Progenitor cell of endocrine pancreas (in vitro differentiated cells): ENCODE measurements at places on chromosomes 12 and 14.

GRCh38 chr14:87203346-87203745 is 789.6 kb downstream of the GALC start:
- no peak for DNase-seq

GRCh38 chr12:1872448-1872847 is 46.0 kb downstream of the CACNA2D4 start:
- peak; percentile 7 for DNase-seq

GRCh38 chr12:49556391-49557186 is 11.4 kb downstream of the MCRS1 start:
- DNase-seq, result no peak

- no peak for DNase-seq
Observed at GRCh38 chr12:90199006-90199405, 490.4 kb upstream of the ATP2B1 start.

GRCh38 chr14:70670992-70671651 is 29.4 kb downstream of the TTC9 start:
- DNase-seq, result no peak

- DNase-seq, result no peak
Observed at GRCh38 chr12:132834181-132834711, 5.6 kb upstream of the GOLGA3 start.

DNA sequence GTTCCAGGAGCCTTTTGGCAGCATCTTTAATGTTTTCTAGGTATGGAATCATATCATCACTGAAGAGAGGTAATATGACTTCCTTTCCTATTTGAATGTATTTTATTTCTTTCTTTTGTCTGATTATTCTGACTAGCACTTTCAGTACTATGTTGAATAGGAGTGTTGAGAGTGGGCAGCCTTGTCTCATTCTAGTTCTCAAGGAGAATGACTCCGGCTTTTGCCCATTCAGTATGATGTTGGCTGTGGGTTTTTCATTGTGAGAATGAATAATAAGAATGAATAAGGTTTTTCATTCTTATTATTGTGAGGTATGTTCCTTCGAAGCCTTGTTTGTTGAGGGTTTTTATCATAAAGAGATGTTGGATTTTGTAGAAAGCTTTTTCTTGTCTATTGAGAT is 98.9 kb downstream of the GPHN start:
- no peak for DNase-seq

- no peak for DNase-seq
Observed at GRCh38 chr12:26177283-26177682, 18.1 kb upstream of the SSPN start.

GRCh38 chr12:107105410-107105703 is 12.0 kb upstream of the CRY1 start:
- DNase-seq, result no peak

DNA sequence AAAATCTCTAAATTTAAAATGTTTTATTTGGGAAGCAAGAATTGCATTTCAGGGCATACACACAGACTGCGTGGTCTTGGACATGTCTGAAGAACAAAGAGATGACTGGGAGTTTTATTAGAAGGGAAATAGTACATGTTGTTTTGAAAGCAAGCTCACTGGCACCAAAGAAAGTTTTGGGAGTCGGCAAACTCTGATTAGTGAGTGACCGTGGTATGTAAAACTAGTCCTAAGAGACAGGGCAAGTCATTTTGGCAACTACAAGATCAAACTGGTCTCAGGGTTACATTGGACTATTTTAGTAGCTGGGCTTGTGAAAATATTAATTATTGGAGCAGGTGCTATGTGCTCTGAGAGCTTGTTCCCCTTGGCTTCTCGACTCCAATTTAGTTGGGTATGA is 14.9 kb downstream of the TMEM116 start:
- DNase-seq, result no peak

DNA sequence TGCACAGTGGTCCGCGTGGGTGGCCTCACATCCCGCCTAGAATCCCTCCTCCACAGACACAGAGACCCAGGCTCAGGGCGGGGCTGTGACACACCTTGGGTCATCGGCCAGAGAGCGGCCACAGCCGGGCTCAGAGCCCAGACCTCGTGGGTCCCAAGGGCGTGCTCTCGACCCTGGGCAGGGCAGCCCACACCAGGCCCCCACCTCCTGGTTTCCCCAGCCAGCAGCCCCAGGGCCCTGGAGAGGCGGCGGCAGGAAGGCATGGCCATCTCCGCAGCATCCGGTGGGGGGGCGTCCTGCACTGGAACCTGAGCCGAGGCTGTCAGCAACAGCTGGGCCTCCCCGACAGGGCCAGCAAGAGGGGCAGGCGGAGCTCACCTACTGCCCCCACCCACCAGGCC is 15.2 kb downstream of the JAG2 start:
- DNase-seq, result no peak

DNA sequence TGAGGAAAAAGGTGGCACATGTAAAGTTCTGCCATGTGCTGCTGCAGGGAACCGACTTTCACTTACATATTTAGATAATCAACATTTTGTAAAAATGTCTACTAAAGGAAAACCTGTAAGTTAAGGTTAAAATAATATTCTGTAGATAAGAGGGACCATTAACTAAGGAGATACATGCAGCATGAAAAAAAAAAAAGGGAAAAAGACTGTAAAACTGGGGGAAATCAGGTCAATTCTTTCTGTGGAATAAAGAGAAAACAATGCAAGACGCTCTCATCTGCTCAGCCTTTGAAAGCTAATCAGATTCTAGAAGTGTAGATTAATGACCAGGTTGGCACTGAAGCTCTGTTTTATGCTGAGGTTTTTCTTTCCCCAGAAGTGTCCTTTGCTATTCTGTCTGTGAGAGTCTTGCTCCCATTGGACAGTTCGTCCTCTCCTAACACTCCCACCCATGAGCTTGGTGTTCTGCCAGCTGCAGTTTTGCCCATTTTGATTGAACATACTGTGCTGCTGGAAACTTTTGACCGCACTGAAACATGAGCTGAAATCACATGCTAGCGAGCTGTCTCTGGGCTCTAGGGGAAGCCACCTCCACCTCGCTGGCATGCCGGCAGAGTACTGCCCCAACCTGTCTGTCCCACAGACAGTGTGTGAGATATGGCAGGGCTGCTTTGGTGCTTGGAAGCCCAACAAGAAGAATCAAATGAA is 39.7 kb downstream of the PPTC7 start:
- no peak for DNase-seq

GRCh38 chr12:119117936-119118335 is 60.8 kb upstream of the HSPB8 start:
- no peak for DNase-seq
